ENCODE measurements at places on chromosomes 1 and 21. TPM values are rescaled to one million over a fixed set of nuclear protein-coding genes. Genes with fewer than 3 reads are reported as not detected.

DNA sequence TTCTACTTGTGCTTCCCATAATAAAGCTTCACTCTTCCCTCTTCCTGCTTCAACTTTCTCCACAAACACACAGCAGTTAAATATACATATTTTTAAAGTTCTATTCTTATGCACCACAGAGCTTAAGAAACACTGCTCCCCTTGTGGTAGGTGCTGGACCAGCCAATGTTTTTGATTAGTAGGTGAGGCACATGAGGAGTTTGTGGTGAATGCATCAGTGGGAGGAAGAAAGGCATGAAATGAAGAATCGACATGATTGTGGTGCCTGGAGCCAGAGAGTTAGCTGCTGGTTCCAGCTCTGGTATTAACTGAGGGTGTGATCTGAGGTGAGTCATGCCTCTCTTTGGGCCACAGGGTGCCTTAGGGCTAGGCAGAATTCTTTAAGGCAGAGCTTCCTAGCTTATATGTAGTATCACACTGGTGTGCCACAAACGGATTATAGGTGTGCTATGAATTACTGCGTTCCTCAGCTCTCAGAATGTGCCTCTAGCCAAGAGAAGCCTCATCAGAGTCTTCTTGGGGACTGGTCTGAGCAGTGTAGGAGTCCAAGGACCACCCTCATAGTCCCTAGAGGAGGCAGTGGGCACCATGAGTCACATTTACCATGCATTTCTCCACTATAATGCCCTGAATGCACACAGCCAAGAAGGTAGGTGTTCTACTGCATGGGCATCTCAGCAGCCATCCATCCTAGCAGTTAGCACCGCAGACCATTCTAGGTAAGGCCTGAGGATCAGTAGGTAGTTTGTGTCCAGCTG is 97.4 kb upstream of the SGIP1 start:
- DNase-seq: no peak
- no peak overlapping the region for H3K27ac ChIP-seq
- H3K36me3 ChIP-seq: no peaks in the 10 kb centered on the region
- peaks cover 16% of the 10 kb centered on the region for H3K4me1 ChIP-seq

DNA sequence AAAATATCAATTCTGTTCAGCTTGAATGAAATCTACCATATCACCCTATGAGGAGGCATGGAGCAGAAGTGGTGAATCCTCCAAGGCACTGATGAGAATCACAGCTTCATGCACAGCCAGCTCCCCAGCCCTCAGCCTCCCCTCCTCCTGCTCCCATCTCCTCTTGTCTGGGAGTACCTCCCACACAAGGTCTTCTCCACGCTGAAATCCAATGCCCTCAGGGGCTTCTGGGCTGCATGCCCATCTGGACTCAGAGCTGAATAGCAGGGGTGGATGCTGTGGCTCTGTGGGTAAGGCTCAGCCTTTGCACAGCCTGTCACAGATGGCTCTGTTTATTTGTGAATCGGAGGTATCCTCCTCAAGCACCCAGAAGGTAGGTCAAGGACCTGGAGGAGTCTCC is 48.6 kb downstream of the KCNC4 start:
- no peaks in the 10 kb centered on the region for H3K36me3 ChIP-seq
- DNase-seq: no peak
- H3K27me3 ChIP-seq: no peaks in the 10 kb centered on the region
- no peak overlapping the region for H3K4me3 ChIP-seq
- peaks cover 18% of the 10 kb centered on the region for H3K4me1 ChIP-seq
- H3K27ac ChIP-seq: no peak overlapping the region

- H3K4me1 ChIP-seq: peaks cover 4% of the 10 kb centered on the region
- H3K27me3 ChIP-seq: no peaks in the 10 kb centered on the region
- no peak overlapping the region for H3K27ac ChIP-seq
- no peak overlapping the region for H3K4me3 ChIP-seq
- no peaks in the 10 kb centered on the region for H3K36me3 ChIP-seq
- DNase-seq: no peak
Measured at GRCh38 chr1:162625679-162626078, 6.6 kb upstream of the DDR2 start.

GRCh38 chr1:241838897-241839296 is 9.1 kb upstream of the EXO1 start:
- no peaks in the 10 kb centered on the region for H3K36me3 ChIP-seq
- no peaks in the 10 kb centered on the region for H3K4me1 ChIP-seq
- no peak for DNase-seq

DNA sequence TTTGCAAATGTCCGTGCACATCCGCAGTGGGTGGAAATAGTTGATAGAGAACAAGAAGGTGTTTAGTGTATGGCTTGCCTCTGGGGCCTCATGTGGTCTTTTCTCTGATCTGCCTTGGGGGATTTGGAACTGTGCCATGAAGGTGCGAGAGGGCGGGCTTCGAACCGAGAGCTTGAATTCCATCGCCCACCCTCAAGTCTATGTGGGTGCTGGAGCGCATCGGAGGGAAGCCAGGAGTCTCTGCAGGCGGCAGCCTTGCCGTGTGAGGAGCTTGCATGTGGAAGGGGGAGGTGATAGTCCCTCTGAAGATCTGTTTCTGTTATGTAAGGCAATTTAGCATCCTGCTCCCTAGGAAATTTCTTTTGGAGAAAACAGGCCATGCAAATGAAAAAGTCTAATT is 119.6 kb downstream of the HUNK start:
- no peak for DNase-seq
- H3K27ac ChIP-seq: no peak overlapping the region
- no peak overlapping the region for H3K4me3 ChIP-seq
- H3K27me3 ChIP-seq: no peaks in the 10 kb centered on the region
- H3K36me3 ChIP-seq: no peaks in the 10 kb centered on the region

GRCh38 chr1:25936947-25937346 is 30.7 kb upstream of the STMN1 start:
- DNase-seq: no peak
- H3K36me3 ChIP-seq: no peaks in the 10 kb centered on the region
- H3K27ac ChIP-seq: no peak overlapping the region
- no peaks in the 10 kb centered on the region for H3K4me1 ChIP-seq
- H3K27me3 ChIP-seq: no peaks in the 10 kb centered on the region
- no peak overlapping the region for H3K4me3 ChIP-seq

GRCh38 chr1:198606020-198606438 is 32.8 kb upstream of the PTPRC start:
- peak overlapping the region; percentile 16 for H3K27ac ChIP-seq
- H3K27me3 ChIP-seq: no peaks in the 10 kb centered on the region
- H3K4me3 ChIP-seq: no peak overlapping the region
- no peaks in the 10 kb centered on the region for H3K36me3 ChIP-seq
- no peak for DNase-seq

DNA sequence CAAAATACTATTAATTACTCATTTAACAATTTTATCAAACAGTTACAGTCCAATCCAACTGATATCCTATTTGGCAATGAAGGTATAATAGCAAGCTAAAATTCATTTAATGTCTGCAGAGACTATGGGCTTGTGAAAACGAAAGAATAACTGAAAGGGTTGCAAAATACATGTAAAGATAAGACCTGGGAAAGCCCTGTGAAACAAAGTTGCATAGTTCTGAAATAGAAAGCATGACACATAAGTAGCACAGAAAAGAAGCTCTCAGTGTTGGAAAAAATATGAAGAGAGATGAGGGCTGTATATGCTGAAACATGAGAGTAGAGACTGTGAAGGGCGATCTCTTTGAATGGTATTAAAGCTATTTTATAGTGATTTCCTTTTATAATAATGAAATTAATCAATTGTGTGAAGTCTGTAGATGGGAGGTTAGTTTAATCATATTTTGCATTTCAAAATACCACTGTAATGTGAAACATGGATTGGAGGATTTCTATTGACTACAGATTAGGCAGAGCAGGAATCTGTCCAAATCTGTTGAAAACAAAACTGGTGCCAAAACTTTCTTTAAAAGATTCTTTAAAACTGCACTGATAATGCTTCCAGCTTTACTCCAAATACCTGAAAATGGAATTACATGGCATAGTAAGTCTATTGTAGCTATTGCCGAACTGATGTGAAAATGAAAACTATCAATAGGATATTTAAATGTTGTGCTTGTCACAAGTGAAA is 1518.9 kb upstream of the B3GALT2 start:
- H3K4me1 ChIP-seq: no peaks in the 10 kb centered on the region
- no peaks in the 10 kb centered on the region for H3K36me3 ChIP-seq
- DNase-seq: no peak
- no peak overlapping the region for H3K27ac ChIP-seq
- no peaks in the 10 kb centered on the region for H3K27me3 ChIP-seq

- no peak overlapping the region for H3K27ac ChIP-seq
- DNase-seq: no peak
- H3K4me3 ChIP-seq: no peak overlapping the region
Measured at GRCh38 chr1:5466487-5466886, 525.7 kb downstream of the NPHP4 start.

DNA sequence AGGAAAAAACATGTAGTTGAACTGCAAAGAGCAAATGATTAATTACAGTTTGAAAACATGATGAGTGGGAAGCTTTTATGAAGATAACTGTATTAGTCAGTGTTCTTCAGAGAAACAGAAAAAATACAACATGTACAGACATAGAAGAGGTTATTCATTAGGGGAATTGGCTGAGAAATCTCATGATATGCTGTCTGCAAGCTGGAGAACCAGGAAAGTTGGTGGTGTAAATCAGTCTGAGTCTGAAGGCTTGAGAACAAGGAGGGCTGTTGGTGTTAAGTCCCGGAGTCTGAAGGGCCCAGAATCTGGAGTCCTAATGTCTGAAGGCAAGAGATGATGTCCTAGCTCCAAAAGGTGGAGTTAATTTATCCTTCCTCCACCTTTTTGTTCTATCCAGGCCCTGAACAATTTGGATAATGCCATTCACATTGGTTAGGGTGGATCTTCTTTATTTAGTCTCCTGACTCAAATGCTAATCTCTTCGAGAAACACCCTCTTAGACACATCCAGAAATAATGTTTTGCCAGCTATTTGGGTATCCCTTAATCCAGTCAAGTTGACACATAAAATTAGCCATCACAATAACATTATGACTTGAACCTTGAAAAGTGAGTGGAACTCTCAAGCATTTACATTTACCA is 672.9 kb upstream of the PTBP2 start:
- no peaks in the 10 kb centered on the region for H3K36me3 ChIP-seq
- H3K27me3 ChIP-seq: no peaks in the 10 kb centered on the region
- no peak overlapping the region for H3K27ac ChIP-seq
- no peak for DNase-seq

DNA sequence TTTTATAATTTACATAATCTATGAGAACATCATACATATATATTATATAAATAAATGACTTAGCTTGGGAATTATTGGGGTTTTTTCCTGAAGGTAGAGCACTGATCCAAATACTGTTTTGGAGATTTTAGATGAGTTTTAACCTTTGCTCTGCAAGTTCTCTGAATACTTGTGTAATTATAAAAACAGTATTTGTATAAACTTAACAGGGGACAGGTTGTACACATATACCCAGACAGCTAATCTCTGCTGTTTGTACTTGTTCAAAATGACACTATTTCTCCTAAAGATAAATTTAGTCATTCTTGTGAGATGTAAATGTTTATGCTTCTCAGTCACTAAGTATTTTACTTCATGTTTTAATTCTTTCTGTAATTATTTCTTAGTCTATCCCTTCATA is 8.7 kb downstream of the AGL start:
- H3K27me3 ChIP-seq: no peaks in the 10 kb centered on the region
- DNase-seq: no peak
- H3K36me3 ChIP-seq: peaks cover 33% of the 10 kb centered on the region
- H3K27ac ChIP-seq: no peak overlapping the region
- H3K4me1 ChIP-seq: no peaks in the 10 kb centered on the region

DNA sequence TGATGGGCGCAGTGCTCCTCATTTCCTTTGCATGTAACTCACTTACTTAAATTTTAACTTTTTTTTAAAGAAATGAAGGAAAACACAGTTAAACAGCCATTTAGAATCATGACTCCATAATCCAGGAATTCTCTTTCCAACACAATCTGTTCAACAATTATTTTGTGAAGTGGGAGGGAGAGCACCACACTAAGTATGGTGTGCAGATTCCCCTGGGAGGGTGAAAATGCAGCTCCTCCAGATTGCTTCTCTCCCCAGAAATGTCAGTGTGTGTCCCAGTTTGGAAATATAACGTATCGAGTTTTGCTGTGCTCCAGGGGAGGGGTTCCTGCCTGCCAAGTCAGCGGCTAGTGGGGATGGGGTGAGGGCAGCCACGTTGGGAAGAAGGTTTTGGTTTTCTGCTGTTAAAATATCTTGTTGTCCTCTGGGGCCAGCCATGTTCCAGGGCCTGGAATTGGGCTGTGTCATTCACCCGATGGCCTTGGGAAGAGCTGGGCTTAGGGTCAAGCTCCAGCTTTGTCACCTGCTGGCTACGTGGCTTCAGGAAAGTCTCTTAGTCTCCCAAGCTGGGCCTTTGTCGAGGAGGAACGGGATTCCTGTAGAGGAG is 17.3 kb upstream of the DISP3 start:
- peaks cover 4% of the 10 kb centered on the region for H3K4me1 ChIP-seq
- no peaks in the 10 kb centered on the region for H3K36me3 ChIP-seq
- no peak for DNase-seq
- no peak overlapping the region for H3K4me3 ChIP-seq
- H3K27me3 ChIP-seq: no peaks in the 10 kb centered on the region
- H3K27ac ChIP-seq: no peak overlapping the region

DNA sequence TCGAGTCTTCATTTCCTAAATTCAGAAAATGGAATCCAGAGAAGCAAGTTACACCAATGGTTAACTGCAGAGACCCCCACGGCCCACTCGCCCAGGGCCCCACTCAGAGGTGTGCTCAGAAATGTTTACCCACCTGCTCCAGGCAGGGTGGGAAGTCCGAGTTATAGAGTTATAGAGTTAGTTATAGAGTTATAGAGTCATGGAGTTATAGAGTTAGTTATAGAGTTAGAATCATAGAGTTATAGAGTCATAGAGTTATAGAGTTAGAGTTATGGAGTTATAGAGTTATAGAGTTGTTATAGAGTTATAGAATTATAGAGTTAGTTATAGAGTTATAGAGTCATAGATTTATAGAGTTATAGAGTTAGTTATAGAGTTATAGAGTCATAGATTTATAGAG is 31.7 kb downstream of the UBASH3A start:
- no peak overlapping the region for H3K27ac ChIP-seq
- H3K27me3 ChIP-seq: no peaks in the 10 kb centered on the region
- H3K4me3 ChIP-seq: no peak overlapping the region
- H3K4me1 ChIP-seq: no peaks in the 10 kb centered on the region

- no peaks in the 10 kb centered on the region for H3K36me3 ChIP-seq
- H3K27ac ChIP-seq: no peak overlapping the region
- peak; percentile 97 for DNase-seq
- H3K4me1 ChIP-seq: peaks cover 84% of the 10 kb centered on the region
Measured at GRCh38 chr21:42227909-42228708, 9.2 kb downstream of the ABCG1 start.

Gene EFNA1
- total RNA-seq: 10.1 TPM

Gene KRTAP10-4
- not detected for total RNA-seq

Gene GUCA2B
- not detected for total RNA-seq

Gene PDC
- total RNA-seq: not detected

Gene SLFNL1
- total RNA-seq: 1.1 TPM

Gene KLF17
- total RNA-seq: not detected

Gene CSF1
- 73.7 TPM for total RNA-seq

Gene NPHS2
- not detected for total RNA-seq

Gene SLC1A7
- not detected for total RNA-seq

Gene OR10J1
- not detected for total RNA-seq

Gene ITLN1
- total RNA-seq: 1.5 TPM

Gene ABCG1
- total RNA-seq: 101 TPM

Gene PRELP
- 41.5 TPM for total RNA-seq

Gene TXNDC12
- 44.2 TPM for total RNA-seq
